Activated CD4-positive, alpha-beta T cell treated with anti-CD3 and anti-CD28 coated beads, Interleukin-2, amount 50 U/mL, for 48 hours (primary cell): ENCODE measurements at places on chromosomes 12 and 14.

- no peak for DNase-seq
These were observed 16.4 kb downstream of the ARID2 start for GRCh38 chr12:45745861-45746277.

GRCh38 chr14:31567655-31568054, 6.5 kb downstream of the NUBPL start:
- no peak for DNase-seq

GRCh38 chr14:68327231-68327630, 465.6 kb downstream of the ZFP36L1 start:
- DNase-seq: no peak

GRCh38 chr12:123065676-123066383, 85.1 kb downstream of the PITPNM2 start:
- DNase-seq: no peak

GRCh38 chr14:22497671-22498093, 91.3 kb downstream of the DAD1 start:
- DNase-seq: no peak

DNA sequence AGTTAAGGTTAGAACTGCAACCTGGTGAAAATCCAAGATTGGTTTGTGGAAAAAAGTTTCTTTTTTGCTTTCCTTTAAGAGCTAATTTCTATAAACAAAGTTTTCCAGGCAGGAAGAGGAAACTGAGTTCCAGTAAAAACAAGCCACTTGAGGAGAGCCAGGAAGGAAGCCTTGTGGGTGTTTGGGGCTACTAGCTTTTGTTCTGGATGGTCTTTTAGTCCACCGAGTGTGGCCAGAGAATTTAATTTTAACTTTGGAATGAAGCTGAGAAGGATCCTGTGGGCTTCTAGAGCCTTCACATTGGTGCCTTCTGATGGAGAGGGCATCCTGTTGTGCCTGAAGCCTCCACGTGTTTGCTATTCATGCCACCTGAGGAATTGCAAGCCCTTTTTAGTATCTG, 327.9 kb downstream of the C12orf75 start:
- no peak for DNase-seq

- no peak for DNase-seq
These were observed 46.6 kb upstream of the PAPOLA start for GRCh38 chr14:96455588-96455987.

DNA sequence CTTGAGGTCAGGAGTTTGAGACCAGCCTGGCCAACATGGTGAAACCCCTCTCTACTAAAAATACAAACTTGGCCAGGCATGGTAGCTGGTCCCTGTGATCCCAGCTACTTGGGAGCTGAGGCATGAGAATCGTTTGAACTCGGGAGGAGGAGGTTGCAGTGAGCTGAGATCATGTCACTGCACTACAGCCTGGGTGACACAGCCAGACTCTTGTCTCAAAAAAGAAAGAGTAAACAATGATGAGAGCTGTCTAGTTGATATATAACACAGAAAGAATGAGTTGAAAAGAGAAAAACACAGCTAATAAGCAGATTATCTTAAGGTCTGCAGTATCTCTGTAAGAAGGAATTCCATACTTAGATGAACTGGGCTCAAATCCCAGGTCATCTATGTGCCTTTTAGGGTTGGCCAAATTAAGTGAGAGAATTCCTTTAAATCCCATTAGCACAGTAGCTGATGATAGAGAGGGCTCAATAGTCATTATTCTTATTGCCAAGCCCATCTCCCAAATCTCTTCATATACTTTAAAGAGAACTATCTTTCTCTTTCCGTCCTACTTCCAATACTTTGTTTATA, 31.1 kb upstream of the STRAP start:
- no peak for DNase-seq

DNA sequence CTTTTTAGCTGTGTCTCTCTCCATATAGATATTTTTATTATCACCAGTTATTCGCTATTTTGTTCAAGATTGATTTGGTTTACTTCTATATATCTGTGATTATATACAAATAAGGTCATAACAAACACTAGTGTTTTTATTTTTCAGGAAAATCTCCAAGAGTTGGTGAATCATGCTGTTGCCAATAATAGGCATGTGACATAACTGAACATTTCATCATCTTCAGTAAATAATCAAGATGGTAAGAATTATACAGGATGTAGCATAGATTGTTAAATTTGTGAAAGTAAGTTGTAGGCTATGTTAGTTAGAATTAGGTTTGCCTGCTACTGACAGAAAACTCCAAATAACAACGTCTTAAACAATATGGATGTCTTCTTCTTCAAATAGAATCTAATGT, 240.9 kb upstream of the PDE3A start:
- DNase-seq: no peak

GRCh38 chr12:80262346-80262745, 163.0 kb downstream of the OTOGL start:
- no peak for DNase-seq

DNA sequence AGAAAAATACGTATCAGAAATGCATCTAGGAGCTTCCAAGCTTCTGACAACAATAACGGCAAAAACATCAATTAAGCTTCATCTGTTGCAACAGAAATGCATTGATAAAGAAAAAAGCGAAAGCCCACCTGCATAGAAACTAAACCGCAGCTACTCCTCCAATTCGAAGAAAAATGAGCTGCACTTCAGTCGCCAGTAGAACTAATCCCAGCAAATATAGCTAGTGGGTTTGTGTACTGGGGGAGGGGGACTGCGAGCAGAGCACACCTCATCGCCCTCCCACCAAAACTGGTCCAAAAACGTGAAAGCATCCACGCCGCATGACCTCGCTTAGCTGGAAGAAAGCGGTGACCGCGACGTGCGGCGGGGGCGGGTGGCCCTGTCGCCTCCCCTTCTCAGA, 1.2 kb downstream of the SLC35F4 start:
- no peak for DNase-seq

DNA sequence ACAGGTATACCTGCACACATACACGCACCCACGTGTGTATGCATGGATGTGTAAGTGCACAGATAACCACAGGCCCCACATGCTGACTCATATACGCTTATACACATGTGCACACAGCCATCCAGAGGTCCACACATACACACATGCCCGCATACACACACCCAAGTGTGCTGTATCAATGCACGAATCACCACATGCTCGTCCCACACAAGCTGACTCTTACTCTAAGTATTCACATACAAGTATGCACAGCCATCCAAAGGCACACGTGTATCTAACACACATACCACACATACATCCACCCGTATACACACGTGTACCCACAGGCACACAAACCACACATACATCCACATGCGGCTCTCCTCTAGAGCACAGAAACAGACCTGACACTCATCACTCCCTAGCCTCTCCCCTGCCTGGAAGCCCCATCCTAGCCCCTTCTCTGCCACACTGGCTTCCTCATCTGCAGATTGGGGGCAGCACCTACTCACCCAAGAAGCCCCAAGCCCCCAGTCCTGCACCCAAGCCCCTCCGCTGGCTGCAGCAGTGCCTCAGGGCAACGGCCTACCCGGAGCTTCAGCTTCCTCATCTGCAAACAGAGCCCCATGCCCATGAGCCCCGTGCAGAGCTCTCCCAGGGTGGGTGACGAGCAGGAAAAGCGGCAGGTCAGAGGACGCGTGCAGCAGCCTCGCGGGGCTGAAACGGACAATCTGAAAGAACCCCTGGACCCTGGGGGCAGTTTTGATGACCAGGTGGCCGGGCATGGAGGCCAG, 105.4 kb downstream of the NCOR2 start:
- DNase-seq: no peak

DNA sequence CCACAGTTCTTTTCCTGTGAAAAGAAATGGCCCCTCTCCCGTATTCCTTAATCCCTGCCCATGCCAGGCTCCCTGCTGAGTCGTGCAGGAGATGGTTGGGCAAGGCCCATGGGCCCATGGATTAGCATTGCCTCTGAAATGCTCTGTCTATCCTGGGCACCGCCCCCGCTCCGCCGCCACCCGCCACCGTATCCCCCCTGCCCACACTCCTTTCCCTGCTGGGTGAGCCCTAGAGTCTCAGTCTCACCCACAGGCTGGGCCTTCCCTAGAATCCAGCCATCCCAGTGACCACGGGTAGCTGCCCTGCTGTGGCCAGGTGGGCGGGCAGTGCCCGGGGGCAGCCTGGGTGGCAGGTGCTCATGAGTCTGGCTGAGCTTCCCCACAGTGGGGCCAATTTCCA, 50.6 kb downstream of the TSPAN11 start:
- no peak for DNase-seq

GRCh38 chr12:100461330-100461973, 12.2 kb upstream of the NR1H4 start:
- no peak for DNase-seq

DNA sequence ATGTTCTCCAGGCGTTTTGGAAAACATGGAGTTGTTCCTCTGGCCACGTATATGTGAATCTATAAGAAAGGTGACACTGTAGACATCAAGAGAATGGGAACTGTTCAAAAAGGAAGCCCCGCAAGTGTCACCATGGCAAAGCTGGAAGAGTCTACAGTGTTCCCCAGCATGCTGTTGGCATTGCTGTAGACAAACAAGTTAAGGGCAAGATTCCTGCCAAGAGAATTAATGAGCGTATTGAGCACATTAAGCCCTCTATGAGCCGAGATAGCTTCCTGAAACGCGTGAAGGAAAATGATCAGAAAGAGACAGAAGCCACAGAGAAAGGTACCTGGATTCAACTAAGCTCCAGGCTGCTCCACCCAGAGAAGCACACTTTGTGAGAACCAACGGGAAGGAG, 92.5 kb upstream of the EIF5 start:
- DNase-seq: no peak

DNA sequence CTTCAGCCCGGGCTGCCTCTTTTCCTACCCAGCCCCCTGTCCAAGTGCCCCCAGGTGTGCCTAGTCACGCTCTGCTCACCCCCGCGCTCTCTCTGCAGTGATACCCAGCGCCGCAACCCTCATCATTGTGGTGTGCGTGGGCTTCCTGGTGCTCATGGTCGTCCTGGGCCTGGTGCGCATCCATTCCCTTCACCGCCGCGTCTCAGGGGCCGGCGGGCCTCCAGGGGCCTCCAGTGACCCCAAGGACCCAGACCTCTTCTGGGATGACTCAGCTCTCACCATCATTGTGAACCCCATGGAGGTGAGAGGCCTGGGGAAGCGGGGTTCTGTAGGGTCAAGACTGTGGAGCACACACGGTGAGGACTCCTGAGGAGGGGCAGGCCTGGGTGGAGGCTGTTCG, 27.2 kb downstream of the CLSTN3 start:
- no peak for DNase-seq

DNA sequence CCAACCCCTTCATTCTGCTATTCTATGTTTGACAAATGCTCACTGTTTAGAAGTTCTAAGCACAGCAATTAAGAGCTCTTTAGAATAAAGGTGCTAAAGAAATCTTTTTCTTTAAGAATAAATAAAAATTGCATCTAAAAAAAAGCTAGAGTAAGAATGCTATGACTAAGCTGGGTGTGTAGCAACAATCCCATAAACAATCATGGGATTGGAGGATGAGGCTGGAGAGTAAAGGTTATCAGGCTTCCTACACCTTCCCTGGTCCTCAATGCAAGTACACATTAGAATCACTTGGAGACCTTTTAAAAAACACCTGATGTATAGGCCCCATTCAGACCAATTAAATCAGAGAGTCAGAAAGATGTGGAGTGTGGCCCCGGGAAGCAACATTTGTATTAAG, 88.3 kb downstream of the CIT start:
- no peak for DNase-seq

DNA sequence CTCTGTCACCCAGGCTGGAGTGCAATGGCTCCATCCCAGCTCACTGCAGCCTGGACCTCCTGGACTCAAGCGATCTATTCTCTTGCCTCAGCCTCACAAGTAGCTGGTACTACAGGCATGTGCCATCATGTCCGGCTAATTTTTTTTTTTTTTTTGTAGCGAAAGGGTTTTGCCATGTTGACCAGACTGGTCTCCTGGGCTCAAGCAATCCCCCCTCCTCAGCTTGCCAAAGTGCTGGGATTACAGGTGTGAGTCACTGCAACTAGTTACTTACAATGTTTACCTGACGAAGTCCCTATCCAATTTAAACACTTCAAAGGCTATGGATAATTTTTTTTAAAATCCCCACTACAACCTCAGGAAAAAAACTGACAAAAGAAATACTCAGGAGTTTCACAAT, 1.8 kb downstream of the KRR1 start:
- no peak for DNase-seq

DNA sequence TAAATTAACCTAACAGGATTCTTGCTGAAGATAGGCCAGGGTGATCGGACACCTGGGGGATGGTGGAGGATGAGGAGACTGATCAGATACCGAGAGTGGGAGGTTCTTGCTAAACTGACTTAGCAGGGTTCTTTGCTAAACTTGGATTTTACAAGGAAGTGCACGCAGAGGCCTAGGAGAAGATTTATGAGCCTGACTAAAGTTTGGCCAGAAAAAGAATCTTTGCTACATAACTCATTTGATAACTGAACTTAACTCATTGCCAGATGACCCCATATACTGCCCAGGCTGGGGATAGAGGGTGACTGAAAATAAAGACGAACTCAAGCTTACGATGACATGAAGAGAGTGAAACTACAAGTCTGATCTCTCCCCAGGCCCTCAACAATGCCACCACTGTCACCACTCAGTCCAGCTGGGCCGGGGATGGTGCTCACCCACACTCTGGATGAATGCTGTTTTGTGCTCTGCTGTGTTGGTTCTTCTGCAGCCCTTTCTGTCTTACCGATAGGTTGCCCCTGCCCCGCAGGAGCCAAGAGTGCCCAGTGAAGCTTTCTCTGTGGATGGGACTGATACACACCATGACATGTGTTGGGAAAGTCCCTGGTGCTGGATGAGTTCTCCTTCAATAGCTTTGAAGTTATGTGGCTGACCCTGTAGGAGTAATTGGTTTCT, 29.0 kb downstream of the PPFIBP1 start:
- no peak for DNase-seq

DNA sequence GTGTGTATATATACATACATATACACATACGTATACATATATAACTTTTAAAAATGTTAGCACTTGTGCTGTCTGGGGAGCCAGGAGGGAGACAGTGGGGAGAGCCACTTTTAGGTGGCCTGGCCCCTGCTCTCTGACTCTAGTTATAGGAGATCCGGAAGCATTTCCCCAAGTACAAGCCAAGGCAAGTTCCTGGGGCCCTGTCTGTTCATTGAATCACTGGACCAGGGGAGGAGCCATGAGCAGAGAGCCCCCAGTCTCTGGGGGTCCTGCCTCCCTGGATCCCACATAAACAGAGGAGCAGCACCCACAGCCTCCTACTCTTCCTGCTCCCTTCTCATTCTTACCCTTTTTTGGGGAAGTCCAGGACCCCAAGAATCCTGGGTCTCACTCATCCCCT, 45.4 kb upstream of the TMED10 start:
- DNase-seq: no peak

GRCh38 chr14:53325176-53325806, 172.2 kb upstream of the DDHD1 start:
- no peak for DNase-seq

- DNase-seq: no peak
These were observed 51.2 kb downstream of the SMIM41 start for GRCh38 chr12:52130711-52131110.
